ENCODE measurements at places on chromosomes 7 and 10. TPM values are rescaled to one million over a fixed set of nuclear protein-coding genes. Genes with fewer than 3 reads are reported as not detected.

The THSD7A gene
- total RNA-seq = 0.26 TPM

The WDR86 gene
- total RNA-seq = 0.13 TPM

The ARHGEF5 gene
- total RNA-seq = 14.3 TPM

The PHKG1 gene
- 0.26 TPM for total RNA-seq

The MRM2 gene
- 21.1 TPM for total RNA-seq

The EGR2 gene
- 0.13 TPM for total RNA-seq

The MRLN gene
- not detected for total RNA-seq

The ACTL6B gene
- not detected for total RNA-seq

The SPDYE2B gene
- not detected for total RNA-seq

The ZNF488 gene
- 0.13 TPM for total RNA-seq

The ANAPC16 gene
- total RNA-seq = 166 TPM

The PILRA gene
- total RNA-seq = not detected

The FAM25A gene
- total RNA-seq = 4.7 TPM

The BMPER gene
- 0.13 TPM for total RNA-seq

The OGDHL gene
- not detected for total RNA-seq

The ELMO1 gene
- not detected for total RNA-seq

The ADAMTS14 gene
- total RNA-seq = 0.26 TPM

The BHLHA15 gene
- 2.3 TPM for total RNA-seq

The ZNF479 gene
- not detected for total RNA-seq

The DNAJC12 gene
- 0.26 TPM for total RNA-seq

The MET gene
- total RNA-seq = 156 TPM

The AHCYL2 gene
- total RNA-seq = 7.2 TPM

The PCBD1 gene
- total RNA-seq = 16.1 TPM

The PLAU gene
- total RNA-seq = 26.3 TPM

The ABCB4 gene
- total RNA-seq = not detected

The RNF133 gene
- 0.26 TPM for total RNA-seq

The CPA4 gene
- 5.6 TPM for total RNA-seq

The NXPH1 gene
- not detected for total RNA-seq
